ENCODE measurements at places on chromosomes 6 and 20.
A peak's percentile ranks its signal among the peaks of the same experiment; 100 is the strongest.

DNA sequence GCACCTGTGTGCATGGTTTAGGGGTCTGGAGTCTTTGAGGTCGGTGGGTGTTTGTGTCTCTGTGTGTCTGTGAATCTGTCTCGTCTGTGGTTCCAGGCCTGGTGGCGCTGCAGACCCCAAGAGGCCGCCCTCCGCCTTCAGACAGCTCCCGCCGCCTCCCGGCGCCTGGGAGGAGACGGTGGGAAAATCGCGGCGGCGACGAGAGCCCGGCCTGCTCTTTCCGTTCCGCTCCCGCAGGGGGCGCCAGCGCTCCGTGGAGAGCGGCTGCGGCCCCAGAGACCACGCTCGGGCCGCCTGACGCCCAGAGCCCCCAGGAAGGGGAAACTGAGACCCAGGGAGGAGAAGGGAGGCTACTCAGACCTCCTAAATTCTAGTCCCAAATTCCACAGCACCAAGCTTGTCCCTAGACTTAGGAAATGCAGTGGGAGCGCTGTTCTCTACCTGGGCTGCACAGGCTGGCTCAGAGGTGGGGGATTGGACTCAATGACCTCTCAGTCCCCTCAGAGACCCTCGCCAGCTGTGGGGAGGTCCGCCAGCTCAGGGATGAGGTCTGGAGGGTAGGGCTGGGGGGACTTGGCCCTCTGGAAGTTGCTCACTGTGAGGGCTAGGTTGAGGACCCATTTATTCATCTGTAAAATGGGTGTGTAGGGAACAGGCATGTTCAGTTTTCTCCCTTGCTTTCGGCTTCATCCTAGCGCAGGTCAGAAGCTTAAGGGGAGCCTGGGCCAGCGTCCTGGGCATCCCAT lies 36.9 kb upstream of the BLCAP start:
- DNase-seq = peak; percentile 62

- DNase-seq = no peak
These were observed 700.1 kb downstream of the QKI start for GRCh38 chr6:164114651-164115050.

- DNase-seq = no peak
These were observed 75.9 kb downstream of the PHACTR3 start for GRCh38 chr20:59680148-59680650.

GRCh38 chr6:122719176-122719575 lies 60.3 kb upstream of the FABP7 start:
- DNase-seq = no peak

GRCh38 chr20:52529826-52530225 lies 338.2 kb upstream of the ZFP64 start:
- DNase-seq = no peak

GRCh38 chr20:848193-848592 lies 14.7 kb downstream of the FAM110A start:
- no peak for DNase-seq

- no peak for DNase-seq
These were observed 149.4 kb upstream of the OGFRL1 start for GRCh38 chr6:71139249-71139648.

DNA sequence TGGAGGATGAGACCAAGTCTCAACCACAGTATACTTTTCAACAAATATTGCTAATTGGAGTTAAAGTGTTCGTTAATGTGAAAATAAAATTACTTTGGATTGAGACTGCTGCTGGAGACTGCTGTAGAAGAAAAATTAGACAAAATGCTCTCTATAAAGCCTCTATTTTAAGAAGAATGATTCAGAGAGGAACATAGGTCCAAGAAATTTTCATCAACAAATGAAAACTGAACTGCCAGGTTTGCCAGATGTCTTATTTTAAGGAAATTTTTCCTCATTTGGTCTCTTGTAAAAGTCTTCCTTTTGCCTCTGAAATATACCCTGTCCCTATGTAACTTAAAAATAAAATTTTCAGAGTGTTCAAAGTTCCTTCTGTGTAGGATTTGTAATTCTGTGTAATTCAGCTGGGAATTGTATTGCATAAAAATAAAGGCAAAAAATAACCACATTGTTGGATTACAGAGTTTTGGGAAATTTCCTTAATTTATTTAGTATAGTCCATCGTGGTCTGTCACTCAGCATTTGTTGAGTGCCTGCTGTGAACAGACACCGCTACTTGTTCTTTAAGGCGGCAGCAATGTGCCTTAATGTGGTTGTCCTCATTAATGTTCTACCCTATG lies 27.4 kb downstream of the ANKS1A start:
- no peak for DNase-seq

- peak; percentile 77 for DNase-seq
These were observed 679 bp upstream of the RING1 start for GRCh38 chr6:33207552-33208090.

DNA sequence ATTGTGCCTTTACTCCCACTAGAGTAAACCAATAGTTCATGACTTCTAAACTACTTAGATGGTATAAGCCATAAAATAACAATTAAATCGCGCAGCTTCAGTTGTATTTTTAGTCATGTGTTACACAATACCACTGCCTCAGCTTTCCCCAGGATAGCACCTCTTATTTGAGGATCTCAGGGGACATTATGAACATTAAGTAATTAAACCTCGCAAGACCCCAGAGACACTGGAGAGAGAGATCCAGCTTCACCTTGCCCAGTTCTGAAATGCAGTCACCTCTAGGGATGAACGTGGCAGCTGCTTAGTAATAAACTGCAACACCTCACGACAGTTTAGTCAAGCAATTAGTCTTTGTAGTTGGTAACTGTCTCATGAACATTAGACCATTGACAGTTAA lies 87.1 kb downstream of the CFAP61 start:
- DNase-seq = no peak

- no peak for DNase-seq
These were observed 488.4 kb upstream of the JAG1 start for GRCh38 chr20:11162026-11162775.

GRCh38 chr6:36855750-36856149 lies 16.5 kb upstream of the CPNE5 start:
- no peak for DNase-seq

GRCh38 chr20:41524980-41525613 lies 93.1 kb downstream of the CHD6 start:
- peak; percentile 86 for DNase-seq

GRCh38 chr6:36968266-36968977 lies 13.9 kb downstream of the PI16 start:
- peak; percentile 62 for DNase-seq

- DNase-seq = no peak
These were observed 31.5 kb downstream of the CFAP61 start for GRCh38 chr20:20083807-20084206.

- DNase-seq = peak; percentile 33
These were observed 22.7 kb downstream of the LAMA4 start for GRCh38 chr6:112231594-112232060.

GRCh38 chr6:44464527-44465310 lies 77.2 kb downstream of the CDC5L start:
- no peak for DNase-seq

DNA sequence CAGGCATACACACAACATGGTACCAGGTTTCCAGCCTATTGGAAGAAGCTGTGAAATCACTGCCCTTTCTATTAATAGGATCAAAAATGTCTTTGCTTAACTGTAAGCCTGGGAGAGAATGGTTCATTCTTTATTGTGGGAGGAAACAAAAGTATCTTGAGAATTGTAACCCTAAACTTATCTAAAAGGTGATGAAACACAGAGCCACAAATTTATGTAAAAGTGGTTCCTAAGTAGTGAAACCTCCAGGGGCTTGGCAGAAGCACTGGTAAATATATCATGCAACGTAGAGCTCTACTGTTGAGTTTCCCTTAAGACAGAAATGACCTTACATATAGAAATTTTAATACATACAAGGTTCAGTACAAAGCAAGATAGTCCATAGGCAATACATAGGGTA lies 17.2 kb upstream of the NOX3 start:
- DNase-seq = no peak

DNA sequence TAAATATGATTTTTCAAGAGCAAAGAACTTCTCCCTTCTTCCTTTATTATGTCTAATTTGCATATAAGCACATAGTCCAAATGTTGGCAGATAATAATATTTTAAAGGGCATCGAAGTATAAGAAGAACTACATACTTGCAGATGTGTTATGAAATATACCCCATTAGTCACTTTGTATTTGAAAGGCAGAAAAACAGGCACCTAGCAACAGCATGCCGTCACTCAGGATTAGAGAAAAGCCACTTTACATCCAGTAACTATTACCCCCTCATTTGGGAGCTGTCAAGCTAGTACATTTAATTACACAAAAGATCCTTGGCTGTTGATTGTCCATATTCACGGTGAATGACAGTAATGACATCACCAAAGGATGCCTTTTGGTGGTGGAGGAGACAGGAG lies 99.3 kb upstream of the ARMC2 start:
- DNase-seq = no peak

GRCh38 chr20:47493175-47493962 lies 8.3 kb upstream of the NCOA3 start:
- DNase-seq = peak; percentile 97

GRCh38 chr6:152981989-152982903 lies 595 bp downstream of the FBXO5 start:
- peak; percentile 67 for DNase-seq

DNA sequence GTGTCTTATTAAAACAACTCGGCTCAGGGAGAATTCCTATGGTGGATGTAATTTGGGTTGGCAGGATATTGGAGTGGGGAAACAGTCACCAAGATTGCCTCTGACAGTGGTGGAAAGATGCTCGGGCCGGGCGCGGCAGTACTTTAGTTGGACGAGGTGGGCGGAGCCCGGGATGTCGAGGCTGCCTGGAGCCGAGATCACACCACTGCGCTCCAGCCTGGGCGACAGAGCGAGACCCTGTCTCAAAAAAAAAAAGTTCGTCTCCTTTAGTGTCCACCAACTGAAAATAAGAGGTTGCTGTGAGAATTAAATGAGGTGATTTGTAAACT lies 621 bp downstream of the NOL7 start:
- peak; percentile 76 for DNase-seq

- no peak for DNase-seq
These were observed 15.4 kb downstream of the SLC17A4 start for GRCh38 chr6:25769983-25770382.

- no peak for DNase-seq
These were observed 118.1 kb downstream of the VEGFA start for GRCh38 chr6:43887906-43888683.

- DNase-seq = no peak
These were observed 84.9 kb downstream of the ATXN1 start for GRCh38 chr6:16676376-16676775.

DNA sequence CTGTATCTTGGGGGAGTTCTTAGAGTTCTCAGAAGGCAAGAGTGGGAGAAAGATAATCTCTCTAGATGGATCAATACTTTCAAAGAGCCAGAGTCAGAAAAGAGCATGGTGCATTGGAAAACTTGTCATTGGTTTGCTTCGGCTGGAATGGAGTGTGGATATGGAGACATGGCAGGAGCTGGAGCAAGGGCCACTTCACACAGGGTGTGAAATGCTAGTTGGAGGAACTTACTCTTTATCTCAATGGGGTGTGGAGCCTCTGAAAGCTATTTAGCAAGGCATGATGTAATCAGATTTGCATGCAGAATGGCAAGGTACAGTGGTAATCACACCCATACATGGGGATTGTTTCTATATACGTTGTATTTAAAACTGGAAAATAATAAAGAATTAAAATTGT lies 31.5 kb upstream of the PAQR8 start:
- DNase-seq = no peak

DNA sequence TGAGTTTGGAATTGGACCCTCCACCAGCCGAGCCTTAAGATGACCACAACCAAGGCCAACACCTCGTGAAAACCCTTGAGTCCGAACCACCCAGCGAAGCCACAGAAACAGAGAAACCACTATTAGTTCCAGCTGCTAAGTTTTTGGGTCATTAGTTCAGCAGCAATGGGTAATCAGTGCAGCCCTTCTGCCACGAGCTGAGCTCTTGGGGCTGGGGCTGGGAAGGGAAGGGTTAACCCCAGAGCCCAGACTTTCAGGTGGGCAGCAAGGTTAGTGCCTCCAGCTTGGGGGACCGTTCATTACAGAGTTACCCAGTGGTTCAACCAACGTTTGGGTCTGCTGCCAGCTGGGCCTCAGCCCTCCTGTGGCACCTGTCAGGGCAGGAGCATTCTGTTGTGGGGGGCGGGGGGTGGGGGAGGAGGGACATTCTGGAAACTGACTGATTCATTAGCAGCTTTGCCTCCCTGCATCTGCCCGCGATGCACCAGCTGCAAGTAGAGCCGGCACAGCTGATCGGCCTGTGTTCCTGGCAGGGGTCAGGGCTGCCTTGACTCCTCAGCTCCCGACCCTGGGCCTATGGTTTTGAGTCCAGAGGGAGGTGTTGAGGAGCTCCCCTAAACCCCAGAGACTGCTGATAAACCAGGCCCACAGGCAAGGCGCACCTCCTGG lies 52.7 kb downstream of the TGM2 start:
- DNase-seq = no peak

DNA sequence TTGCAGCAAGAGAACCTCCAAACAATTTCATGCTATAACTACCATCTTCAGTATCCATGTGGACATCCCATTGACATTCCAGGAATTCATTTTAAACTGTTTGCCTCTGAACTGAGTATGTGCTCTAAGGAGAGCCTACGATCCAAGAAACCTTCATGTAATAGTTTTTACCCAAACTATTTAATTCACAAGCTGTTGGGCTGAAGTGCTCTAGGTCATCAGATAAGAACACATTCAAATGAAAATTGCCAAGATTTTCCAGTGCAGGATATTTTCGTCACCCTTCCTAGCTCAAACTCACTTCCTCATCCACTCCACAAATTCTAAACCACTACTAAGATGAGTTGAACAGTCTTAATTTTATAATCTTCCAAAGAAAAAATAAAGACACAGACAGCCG lies 12.8 kb downstream of the RSPO3 start:
- DNase-seq = no peak

DNA sequence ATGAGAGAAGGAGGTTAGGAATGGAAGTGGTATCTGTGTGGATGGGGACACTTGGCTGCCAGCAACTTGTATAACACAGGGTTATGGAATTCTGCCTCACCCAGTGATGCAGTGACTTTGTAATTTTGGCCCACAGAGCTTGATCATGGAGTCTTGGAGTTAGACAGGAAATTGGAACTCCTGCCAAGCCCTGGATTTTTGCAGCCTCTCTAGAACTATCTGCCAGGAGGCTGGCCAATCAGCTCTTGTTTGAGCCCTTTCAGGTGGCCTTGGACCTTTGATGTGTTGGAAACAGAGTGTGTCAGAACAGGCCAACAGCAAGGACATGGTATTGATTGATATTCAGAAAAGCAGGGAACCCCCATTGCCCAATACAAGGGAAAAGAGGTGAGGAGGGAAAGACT lies 157.7 kb upstream of the GGTLC1 start:
- DNase-seq = no peak

GRCh38 chr6:146277142-146277541 lies 248.3 kb downstream of the GRM1 start:
- DNase-seq = no peak

GRCh38 chr6:111959766-111960165 lies 86.5 kb upstream of the FYN start:
- DNase-seq = no peak

DNA sequence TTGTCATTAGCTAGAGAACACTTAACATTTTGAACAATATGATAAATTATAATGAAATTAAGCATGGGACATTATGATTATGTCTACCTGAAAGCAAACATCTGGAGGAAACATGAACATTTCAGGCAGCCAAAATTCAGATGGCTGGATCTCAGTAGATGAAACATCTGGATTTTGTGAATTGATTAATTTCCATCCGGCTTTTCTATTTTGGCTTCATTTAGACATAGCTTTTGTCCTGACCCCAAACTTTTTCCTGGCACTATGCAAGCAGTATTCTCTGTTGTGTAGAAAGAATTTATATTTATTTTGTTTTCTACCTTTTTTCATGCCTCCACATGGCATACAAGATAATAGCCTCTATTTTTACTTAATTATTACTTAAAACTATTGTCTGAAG lies 186.3 kb downstream of the OGFRL1 start:
- no peak for DNase-seq
